ENCODE measurements at places on chromosomes 7 and 10.

- H3K27me3 ChIP-seq = no peaks in the 10 kb centered on the region
- no peaks in the 10 kb centered on the region for H3K4me1 ChIP-seq
- no peak for DNase-seq
- H3K36me3 ChIP-seq = no peaks in the 10 kb centered on the region
- H3K4me3 ChIP-seq = no peak overlapping the region
- H3K27ac ChIP-seq = no peak overlapping the region
These were observed 81.9 kb downstream of the BMPER start for GRCh38 chr7:33986951-33987947.

DNA sequence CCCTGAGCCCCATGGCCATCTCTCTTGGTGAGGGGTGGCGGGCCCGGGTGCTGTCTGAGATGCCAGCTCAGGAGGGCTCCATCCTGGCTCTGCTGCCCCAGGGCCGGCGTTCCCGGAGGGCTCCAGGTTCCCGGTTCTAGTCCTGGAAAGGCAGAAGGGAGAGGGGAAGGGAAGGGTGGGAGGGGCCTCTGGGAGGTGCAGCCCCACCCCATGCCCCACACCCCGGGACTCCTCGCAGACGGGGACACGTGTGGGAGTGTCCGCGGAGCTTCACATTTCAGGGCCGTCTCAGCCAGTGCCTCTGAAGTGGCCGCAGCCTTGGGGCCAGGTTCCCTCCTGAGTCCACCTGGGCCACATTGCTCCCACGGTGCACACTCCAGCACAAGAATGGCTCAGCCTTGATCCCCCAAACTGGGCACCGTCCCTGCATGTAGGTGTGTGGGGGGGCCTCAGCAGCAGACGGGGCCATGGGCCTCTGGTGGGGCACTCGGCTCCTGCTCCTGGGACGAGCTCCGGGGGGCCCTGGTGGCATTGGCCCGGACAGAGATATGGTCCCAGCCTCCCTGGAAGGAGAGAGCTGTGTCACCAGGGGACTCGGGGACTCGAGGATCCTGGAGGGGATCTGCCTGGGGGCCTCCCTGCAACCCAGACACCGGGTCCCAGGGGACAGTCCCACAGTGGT is 5.8 kb downstream of the BHLHA15 start:
- no peak overlapping the region for H3K27ac ChIP-seq
- H3K4me1 ChIP-seq = no peaks in the 10 kb centered on the region
- no peaks in the 10 kb centered on the region for H3K27me3 ChIP-seq
- H3K4me3 ChIP-seq = no peak overlapping the region

DNA sequence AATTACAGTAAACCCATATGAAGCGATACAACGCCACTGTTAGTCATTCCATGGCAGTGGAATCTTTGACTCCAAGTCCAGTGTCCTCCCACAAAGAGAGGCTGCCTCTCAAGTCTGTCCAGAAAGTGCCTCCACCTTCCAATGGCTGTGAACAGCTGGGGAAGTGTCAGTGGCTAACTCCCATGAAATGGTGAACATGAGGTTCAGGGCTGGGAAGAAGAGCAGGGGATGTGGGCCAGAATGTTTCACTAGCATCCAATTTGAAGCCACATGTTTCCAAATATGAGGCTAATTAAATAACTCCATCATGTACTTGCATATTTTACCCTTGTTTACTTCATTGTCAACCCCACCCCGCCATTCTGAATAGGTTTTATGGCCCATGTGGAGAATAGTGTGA is 53.1 kb upstream of the CHST15 start:
- no peaks in the 10 kb centered on the region for H3K4me1 ChIP-seq
- H3K27me3 ChIP-seq = no peaks in the 10 kb centered on the region
- H3K36me3 ChIP-seq = no peaks in the 10 kb centered on the region
- DNase-seq = no peak
- no peak overlapping the region for H3K4me3 ChIP-seq
- H3K27ac ChIP-seq = no peak overlapping the region

- no peak for DNase-seq
- no peak overlapping the region for H3K4me3 ChIP-seq
- no peaks in the 10 kb centered on the region for H3K36me3 ChIP-seq
- no peaks in the 10 kb centered on the region for H3K27me3 ChIP-seq
- peaks cover 32% of the 10 kb centered on the region for H3K4me1 ChIP-seq
These were observed 101.6 kb downstream of the NKX6-2 start for GRCh38 chr10:132684164-132684891.

GRCh38 chr7:55117286-55117685 is 98.5 kb downstream of the EGFR start:
- H3K27ac ChIP-seq = no peak overlapping the region
- H3K4me3 ChIP-seq = no peak overlapping the region
- H3K36me3 ChIP-seq = no peaks in the 10 kb centered on the region
- DNase-seq = no peak
- no peaks in the 10 kb centered on the region for H3K4me1 ChIP-seq
- H3K27me3 ChIP-seq = no peaks in the 10 kb centered on the region

GRCh38 chr10:92180399-92180798 is 110.5 kb downstream of the CPEB3 start:
- H3K36me3 ChIP-seq = no peaks in the 10 kb centered on the region
- no peaks in the 10 kb centered on the region for H3K27me3 ChIP-seq
- H3K4me1 ChIP-seq = peaks cover 13% of the 10 kb centered on the region
- DNase-seq = no peak

- H3K4me1 ChIP-seq = no peaks in the 10 kb centered on the region
- H3K36me3 ChIP-seq = no peaks in the 10 kb centered on the region
- no peak for DNase-seq
- H3K4me3 ChIP-seq = no peak overlapping the region
These were observed 105.0 kb upstream of the CDK13 start for GRCh38 chr7:39845006-39845405.

GRCh38 chr10:30538086-30538485 is 91.5 kb downstream of the LYZL2 start:
- no peaks in the 10 kb centered on the region for H3K4me1 ChIP-seq
- no peaks in the 10 kb centered on the region for H3K27me3 ChIP-seq
- no peak overlapping the region for H3K4me3 ChIP-seq
- H3K36me3 ChIP-seq = no peaks in the 10 kb centered on the region
- no peak overlapping the region for H3K27ac ChIP-seq

- no peaks in the 10 kb centered on the region for H3K4me1 ChIP-seq
- peaks cover 82% of the 10 kb centered on the region for H3K36me3 ChIP-seq
- no peak overlapping the region for H3K4me3 ChIP-seq
- DNase-seq = no peak
These were observed 12.7 kb upstream of the ATP6V1F start for GRCh38 chr7:128849804-128850490.

- H3K4me3 ChIP-seq = no peak overlapping the region
- no peaks in the 10 kb centered on the region for H3K36me3 ChIP-seq
- H3K27ac ChIP-seq = no peak overlapping the region
- no peak for DNase-seq
These were observed 6.2 kb upstream of the CH25H start for GRCh38 chr10:89213191-89213808.

DNA sequence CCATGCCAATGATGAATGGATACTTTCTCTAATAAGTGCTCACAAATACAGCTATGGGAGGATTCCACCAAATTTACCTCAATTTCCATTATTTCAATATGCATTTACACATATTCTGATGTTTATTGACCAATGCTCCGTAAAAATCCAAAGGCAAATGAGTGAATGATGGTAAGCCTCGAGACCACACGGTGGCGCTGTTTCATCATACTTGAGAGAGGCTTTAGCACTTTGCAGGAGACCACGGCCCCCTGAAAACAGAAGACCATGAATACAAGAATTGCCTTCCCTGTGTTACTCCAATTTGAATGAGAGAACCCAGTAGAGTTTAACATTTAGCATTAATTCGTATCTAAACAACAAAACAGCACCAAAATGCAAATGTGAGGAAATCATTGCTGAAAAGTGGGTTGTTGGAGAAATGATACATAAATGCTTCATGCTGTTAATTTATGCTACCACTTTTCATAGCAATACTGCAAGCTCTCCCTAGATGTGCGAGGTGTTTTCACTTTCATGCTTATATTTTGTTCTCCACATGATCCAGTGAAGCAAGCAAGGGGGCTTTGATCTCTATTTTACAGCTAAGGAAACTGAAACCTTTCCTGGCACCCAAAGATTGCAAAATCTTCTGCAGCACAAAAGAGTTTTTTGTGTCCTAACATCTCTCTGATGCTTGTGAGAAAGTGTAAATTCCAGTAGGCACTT is 35.4 kb downstream of the TRIL start:
- H3K4me1 ChIP-seq = peaks cover 7% of the 10 kb centered on the region
- H3K27me3 ChIP-seq = no peaks in the 10 kb centered on the region
- no peaks in the 10 kb centered on the region for H3K36me3 ChIP-seq

DNA sequence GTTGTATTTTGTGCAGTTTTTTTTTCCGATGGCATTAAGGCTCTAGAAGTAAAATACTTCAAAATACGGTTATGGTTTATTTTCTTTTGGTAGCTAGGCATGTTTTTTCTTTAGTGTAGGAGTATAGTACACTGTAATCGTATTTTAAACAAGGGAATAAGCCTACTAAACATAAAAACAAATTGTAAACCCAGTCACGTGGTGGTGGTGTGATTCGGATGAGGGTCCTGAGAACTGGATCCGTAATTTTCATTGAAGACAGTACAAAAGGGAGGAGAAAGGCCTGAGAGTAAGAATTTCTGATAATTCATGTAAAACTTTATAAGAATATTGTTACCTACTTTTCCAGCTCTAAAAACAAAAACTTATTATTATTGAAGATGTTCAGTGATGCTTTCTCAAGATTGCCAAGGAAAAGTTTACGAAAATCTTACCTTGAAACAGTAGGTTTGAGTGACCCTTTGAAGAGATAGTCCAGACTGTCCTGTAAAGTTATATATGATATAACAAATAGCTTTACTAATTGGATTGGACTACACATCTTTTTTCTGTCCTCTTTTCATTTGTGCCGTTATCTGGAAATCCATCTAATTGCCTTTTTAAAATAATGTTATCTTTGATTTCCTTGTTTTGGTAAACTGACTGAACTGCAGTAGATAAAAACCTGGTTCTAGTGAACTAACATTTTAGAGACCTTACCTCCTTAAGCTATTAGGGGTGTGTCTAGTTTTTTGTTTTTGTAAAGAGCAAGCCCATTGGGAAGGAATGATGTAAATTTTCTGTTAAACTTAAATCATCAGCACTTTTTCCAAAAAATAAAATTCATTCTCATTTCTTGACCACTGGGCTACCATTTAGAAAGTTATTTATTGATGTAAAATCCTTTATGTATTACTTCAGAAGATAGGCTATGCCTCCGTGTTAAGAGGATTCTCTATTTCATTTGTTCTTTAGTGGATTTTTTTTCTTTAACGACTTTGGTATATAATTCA is 1.0 kb upstream of the PBLD start:
- DNase-seq = no peak
- no peaks in the 10 kb centered on the region for H3K27me3 ChIP-seq
- H3K4me1 ChIP-seq = peaks cover 50% of the 10 kb centered on the region
- H3K27ac ChIP-seq = peak overlapping the region; percentile 99
- no peaks in the 10 kb centered on the region for H3K36me3 ChIP-seq

- no peak overlapping the region for H3K4me3 ChIP-seq
- no peaks in the 10 kb centered on the region for H3K36me3 ChIP-seq
- peaks cover 4% of the 10 kb centered on the region for H3K4me1 ChIP-seq
- no peaks in the 10 kb centered on the region for H3K27me3 ChIP-seq
These were observed 41.4 kb downstream of the LRRC20 start for GRCh38 chr10:70341016-70341415.

GRCh38 chr7:33043501-33044400 is 18.8 kb downstream of the NT5C3A start:
- no peak overlapping the region for H3K27ac ChIP-seq
- no peak for DNase-seq
- H3K36me3 ChIP-seq = no peaks in the 10 kb centered on the region
- no peaks in the 10 kb centered on the region for H3K27me3 ChIP-seq

GRCh38 chr7:282621-283020 is 7.3 kb upstream of the FOXL3 start:
- no peaks in the 10 kb centered on the region for H3K36me3 ChIP-seq
- H3K4me1 ChIP-seq = no peaks in the 10 kb centered on the region
- no peak overlapping the region for H3K27ac ChIP-seq
- no peak for DNase-seq

GRCh38 chr10:4836416-4836969 is 10.5 kb downstream of the AKR1E2 start:
- peaks cover 13% of the 10 kb centered on the region for H3K36me3 ChIP-seq
- DNase-seq = no peak
- H3K27me3 ChIP-seq = no peaks in the 10 kb centered on the region

DNA sequence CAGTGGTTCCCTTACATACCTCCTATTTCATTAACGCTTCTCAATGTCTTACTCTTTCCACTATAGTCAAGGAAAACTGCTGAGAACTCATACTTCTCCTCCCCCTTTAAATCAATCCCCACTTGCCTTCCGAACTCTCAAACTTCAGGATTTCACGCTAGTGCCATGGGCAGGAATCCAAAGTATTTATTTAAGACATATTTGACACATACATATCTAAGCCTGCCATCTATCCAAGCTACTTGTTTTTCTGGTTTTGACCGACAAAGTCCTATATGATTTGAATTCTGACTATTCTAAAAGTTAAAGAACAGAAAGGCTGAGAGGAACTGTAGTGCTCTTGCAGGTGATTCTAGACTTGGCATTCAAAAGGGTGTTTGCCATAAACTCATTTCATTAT is 51.8 kb downstream of the CCDC6 start:
- peaks cover 56% of the 10 kb centered on the region for H3K4me1 ChIP-seq
- H3K4me3 ChIP-seq = peak overlapping the region; percentile 28
- H3K27me3 ChIP-seq = no peaks in the 10 kb centered on the region
- H3K27ac ChIP-seq = no peak overlapping the region
- no peak for DNase-seq
